ENCODE measurements at places on chromosomes 3 and 15.

GRCh38 chr3:152197937-152198336 is 70.8 kb upstream of the MBNL1 start:
- peak; percentile 54 for DNase-seq

DNA sequence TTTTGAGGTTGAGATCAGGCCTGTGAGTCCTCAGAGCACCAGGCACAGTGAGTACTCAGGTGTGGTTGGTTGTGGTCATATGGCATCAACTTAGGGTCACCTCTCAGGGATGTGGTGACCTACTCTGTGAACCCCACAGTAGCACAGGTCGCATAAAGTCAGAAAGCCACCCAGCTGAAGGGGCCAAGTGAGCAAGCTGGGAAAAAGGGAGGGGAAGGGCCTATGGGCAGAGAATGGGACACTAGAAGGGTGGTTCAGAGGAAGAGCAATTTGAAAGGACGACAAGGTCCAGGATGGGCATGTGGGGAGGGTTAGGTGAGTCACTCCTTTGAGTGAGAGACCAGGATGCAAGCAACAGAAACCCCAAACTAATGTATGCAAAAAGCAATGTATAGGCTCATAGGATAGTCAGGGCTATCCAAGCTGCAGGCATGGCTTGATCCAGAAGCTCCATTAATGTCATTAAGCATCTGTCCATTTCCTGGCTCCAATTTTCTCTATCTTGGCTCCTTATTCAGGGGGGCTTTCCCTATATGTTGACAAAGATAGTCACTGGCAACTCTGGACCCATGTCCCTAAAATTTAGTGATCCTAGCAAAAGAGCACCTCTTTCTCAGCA is 33.5 kb downstream of the HMCES start:
- DNase-seq: no peak

- DNase-seq: no peak
These were observed 219.7 kb upstream of the SETMAR start for GRCh38 chr3:4083225-4084015.

DNA sequence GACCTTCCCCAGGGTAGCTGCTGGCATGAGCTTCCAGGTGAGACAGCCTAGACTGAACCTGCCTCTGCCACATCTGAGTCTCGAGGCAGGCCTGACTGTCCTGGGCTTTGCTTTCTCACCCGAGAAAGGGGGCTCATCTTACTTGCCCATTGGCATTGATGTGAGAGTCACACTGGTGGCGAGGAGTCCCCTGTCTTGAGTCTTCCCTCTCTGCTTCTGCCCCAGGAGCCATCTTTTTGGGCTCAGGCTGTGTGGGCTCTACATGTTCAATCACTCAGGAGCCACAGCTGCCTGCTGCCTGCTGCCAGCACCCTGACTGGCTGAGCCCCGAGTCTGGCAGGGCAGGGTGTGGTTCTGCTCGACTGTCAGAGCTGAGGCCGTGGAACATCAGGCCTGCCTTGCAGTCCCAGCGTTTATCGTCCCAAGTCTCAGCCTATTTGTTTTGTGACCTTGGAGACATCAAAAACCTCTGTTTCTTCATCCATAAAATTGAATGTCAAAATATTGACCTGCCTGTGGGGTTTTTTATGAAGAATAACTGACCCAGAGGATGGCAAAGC is 132.5 kb downstream of the DNAJB8 start:
- DNase-seq: no peak

DNA sequence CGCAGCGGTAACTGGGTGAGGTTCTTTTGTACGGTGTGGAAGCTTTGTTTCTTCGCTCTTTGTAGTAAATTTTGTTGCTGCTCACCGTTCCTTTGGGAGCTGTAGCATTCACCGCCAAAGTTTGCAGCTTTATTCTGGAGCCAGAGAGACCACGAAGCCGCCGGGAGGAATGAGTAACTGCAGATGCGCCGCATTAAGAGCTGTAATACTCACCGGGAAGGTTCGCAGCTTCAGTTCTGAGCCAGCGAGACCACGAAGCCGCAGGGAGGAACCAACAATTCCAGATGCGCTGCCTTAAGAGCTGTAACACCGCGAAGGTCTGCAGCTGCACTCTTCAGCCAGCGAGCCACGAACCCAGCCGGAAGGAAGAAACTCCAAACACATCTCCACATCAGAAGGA is 56.0 kb upstream of the DYNC1LI1 start:
- DNase-seq: no peak

DNA sequence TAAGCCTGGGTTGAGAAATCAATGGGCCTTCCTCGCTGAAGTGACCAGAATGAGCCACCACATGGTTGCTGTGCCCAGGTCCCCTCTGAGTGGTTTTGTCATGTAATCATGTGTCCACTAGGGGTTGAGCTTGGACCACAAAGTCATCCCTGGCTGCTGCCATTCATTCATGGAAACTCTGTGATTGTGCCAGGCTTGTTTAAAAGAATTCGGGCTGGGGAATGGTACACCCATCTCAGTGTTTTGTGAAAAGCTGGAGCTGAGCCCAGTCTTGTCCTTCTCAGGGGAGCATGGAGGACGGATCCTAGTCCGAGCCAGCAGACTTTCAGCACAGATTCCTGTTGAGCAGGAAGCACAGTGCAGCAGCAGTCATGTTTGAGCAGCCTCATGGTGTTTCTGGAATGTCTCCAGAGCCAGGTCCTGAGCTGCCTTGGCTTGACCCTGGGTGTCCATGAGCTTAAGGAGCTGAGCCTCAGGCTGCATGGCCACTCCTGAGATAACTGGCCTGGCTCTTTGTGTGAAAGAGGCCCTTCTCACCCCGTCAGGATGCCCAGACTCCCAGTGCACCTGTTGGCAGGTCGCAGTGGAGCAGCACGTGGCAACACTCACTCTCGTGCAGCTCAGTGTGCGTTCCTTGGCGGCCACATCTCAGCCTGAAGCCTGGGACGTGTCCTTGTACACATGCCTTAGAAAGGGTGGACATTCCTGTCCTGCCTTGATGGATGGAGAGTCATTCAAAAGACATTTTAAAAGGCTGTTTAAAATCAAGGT is 260.3 kb upstream of the TPM1 start:
- DNase-seq: peak; percentile 26

DNA sequence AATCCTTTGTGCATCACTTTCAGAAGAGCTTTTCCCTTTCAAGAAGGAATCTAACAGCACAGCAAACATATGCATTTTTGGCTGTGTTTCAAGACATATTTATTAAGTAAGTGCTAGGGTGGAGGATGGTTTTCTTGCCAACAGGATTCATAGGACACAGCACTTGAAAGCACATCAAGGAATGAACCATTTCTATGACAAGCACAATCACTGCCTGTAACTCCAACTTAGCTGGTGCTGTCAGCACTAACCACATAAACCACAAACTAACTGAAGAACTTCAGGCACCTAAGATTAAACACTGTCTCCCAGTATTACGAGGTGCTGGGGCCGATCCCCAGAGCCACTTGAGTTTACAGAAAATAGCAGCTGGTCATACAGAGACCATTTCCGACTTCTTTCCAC is 35.4 kb upstream of the SPRED1 start:
- DNase-seq: peak; percentile 57

- DNase-seq: no peak
These were observed 3.7 kb upstream of the RPP25 start for GRCh38 chr15:74960286-74960685.

GRCh38 chr3:177279118-177279815 is 82.0 kb upstream of the TBL1XR1 start:
- DNase-seq: no peak

GRCh38 chr3:23781051-23781450 is 24.7 kb upstream of the UBE2E1 start:
- DNase-seq: no peak

GRCh38 chr3:62479326-62479725 is 106.0 kb upstream of the FEZF2 start:
- no peak for DNase-seq

- peak; percentile 26 for DNase-seq
These were observed 90.6 kb downstream of the IQSEC1 start for GRCh38 chr3:12982619-12983101.

- no peak for DNase-seq
These were observed 831 bp downstream of the IFT57 start for GRCh38 chr3:108221393-108221792.

- DNase-seq: peak; percentile 79
These were observed 43.1 kb downstream of the DNASE1L3 start for GRCh38 chr3:58167431-58168351.

GRCh38 chr15:66868918-66869317 is 166.9 kb downstream of the SMAD6 start:
- DNase-seq: no peak

- no peak for DNase-seq
These were observed 19.3 kb downstream of the IGF1R start for GRCh38 chr15:98667521-98668179.

DNA sequence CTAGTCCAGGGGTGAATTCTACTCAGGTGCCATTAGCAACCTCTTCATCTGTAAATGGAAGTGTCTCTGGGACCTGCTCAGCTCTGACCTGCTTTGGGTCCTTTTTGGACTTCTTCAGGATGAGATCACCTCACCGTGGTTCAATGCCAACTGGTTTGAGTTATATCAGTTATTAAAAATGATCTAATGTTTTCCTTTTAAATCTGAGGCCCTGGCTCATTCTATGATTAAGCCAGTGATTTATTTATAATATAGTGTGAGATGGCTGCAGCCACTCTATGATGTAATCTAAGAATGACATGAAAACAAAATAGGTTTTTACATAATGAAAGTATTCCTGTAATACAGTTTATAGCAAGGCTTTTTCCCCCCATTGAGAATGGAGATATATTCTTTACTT is 79.4 kb downstream of the LPP start:
- no peak for DNase-seq

DNA sequence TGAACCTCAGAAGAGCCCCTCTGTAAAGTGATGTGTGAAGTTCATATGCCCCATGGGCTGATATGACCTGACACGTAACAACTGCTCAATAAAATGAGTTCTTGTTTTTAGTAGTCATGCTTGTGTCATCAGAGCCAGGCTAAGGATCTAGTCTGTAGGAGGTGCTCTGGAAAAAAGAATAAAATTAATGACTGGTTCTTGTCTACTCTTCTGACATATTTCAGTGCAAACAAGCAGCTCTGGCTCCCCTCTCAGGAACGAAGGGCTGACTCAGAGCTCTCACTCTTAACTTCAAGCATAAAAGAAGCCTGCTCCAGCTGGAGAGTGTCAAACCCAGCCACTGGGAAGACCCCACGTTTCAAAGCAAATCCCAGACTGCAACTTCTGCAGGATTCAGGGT is 77.0 kb downstream of the LRIG1 start:
- no peak for DNase-seq

- DNase-seq: no peak
These were observed 185.0 kb upstream of the ANKRD28 start for GRCh38 chr3:15982667-15983196.
